A172 (cell line): ENCODE measurements at places on chromosomes 7 and 10. TPM values are rescaled to one million over a fixed set of nuclear protein-coding genes. Genes with fewer than 3 reads are reported as not detected.

DNA sequence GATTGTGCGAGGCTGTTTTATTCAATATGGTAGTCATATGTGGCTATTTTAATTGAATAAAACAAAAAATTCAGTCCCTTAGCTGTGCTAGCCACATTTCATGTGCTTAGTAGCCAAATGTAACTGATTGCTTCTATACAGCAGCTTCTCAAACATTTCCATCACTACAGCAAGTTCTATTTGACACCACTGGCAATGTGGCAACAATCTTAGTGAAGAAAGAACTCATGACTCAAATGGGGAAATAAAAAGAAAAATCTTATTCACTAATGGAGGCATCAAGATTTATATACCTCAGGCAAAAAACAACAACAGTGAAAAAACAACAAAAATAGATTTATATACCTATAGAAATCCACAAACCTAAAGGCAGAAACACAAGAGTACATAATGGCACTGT is 17.9 kb downstream of the SEM1 start:
- no peak for DNase-seq

GRCh38 chr10:70558871-70559810 is 43.4 kb downstream of the PRF1 start:
- peak; percentile 53 for DNase-seq

XRCC2 gene
- total RNA-seq = 9.3 and 10.8 TPM in 2 replicates

DNA sequence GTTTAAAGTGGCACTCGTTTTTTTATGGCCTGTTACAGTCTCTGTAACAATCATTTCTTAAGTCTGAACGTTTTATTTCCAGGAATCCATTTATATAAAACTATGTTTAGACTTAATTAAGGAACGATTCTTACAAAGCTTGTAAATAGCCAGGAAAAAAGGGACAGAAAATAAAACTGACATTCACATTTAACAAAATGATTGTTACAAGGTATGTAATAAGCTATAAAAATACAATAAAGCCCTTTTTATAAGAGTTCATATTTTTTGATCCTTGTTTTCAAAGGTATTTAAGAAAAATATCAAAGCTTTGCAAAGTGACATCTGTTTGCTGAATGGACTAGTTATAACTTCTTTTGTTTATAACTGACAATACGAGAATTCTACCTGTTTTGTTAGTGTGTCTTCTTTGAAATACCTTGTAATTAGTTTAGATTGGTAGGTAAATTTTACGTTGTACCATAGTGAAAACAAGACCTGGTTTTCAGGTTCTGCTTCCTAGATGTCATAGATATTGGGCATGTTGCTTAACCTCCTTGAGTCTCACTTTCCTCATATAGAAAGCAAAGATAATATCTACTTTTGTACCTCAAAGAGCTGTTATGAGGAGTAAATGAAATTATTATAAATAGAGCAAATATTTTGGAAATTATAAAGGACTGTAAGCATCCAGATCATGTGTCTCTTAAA is 25.8 kb downstream of the BTRC start:
- DNase-seq = no peak

DNA sequence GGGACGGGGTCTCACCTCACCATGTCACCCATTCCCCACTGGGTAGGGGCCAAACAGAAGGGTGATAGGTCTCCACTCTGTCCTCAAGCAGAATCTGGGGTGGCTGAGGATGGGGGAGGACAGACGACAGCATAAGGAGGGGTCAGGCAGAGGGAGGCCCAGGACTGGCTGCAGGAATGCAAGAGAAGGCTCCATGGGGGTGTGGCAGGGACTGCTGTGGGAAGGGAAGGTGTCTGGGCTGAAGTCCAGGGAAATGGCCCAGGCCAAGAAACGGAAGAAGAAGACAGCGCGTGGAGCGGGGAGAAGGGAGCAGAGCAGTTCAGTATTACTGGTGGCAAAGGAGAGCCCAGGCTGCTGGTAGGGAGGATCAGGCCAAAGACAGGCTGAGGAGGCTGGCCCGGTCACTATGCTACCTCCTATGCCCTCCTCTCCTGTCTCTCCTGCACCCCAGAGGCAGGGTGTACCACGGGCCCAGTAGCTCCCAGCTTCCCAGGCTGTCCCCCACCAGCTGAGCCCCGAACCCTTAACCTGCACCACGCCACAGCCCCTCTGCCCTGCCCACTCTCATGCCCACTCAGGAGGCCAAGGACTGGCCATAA is 60.9 kb downstream of the GRB10 start:
- peak; percentile 57 for DNase-seq
